CD4-positive, alpha-beta T cell treated with Interleukin-1 beta for 1 hour (primary cell): ENCODE measurements at places on chromosomes 5 and 9.

GRCh38 chr9:124454791-124455443 is 4.7 kb downstream of the ADGRD2 start:
- no peak for DNase-seq

- no peak for DNase-seq
Measured at GRCh38 chr5:110909415-110909814, 162.1 kb upstream of the TSLP start.

DNA sequence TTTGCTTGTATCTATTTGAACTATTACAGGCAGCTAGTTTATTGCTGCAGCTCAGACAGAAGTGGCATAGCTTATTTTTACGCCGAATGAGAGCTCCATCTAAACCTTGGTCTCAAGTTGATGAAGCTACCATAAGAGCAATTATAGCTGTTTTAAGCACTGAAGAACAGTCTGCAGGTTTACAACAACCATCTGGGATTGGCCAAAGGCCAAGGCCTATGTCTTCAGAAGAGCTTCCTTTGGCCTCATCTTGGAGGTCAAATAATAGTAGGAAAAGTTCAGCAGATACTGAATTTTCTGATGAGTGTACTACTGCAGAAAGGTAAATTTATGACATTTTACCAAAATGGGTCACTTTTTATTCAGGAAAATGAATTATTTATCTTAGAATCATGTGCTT is 67.9 kb downstream of the YTHDC2 start:
- DNase-seq, result no peak

- DNase-seq, result no peak
Measured at GRCh38 chr9:125393426-125393825, 131.8 kb downstream of the GAPVD1 start.

DNA sequence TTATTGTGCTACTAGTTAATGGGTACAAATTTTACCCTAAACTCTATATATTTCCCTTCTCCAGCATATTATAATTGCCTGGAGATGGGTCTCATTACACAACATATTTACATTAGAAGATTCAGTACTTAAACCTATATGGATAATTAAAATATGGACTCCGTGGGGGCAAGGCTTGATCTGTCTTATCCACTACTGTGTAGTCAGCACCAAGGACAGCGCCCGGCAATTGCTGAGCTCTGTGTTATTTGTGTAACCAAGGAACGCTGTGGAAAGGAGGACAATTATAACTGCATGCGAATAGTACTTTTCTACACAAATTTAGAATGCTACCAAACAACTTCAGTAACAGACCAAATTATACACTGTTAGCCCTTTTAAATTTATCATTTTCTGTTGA is 77.7 kb downstream of the DNAH5 start:
- DNase-seq, result no peak

GRCh38 chr9:6052293-6052919 is 37.0 kb upstream of the RANBP6 start:
- DNase-seq, result no peak

DNA sequence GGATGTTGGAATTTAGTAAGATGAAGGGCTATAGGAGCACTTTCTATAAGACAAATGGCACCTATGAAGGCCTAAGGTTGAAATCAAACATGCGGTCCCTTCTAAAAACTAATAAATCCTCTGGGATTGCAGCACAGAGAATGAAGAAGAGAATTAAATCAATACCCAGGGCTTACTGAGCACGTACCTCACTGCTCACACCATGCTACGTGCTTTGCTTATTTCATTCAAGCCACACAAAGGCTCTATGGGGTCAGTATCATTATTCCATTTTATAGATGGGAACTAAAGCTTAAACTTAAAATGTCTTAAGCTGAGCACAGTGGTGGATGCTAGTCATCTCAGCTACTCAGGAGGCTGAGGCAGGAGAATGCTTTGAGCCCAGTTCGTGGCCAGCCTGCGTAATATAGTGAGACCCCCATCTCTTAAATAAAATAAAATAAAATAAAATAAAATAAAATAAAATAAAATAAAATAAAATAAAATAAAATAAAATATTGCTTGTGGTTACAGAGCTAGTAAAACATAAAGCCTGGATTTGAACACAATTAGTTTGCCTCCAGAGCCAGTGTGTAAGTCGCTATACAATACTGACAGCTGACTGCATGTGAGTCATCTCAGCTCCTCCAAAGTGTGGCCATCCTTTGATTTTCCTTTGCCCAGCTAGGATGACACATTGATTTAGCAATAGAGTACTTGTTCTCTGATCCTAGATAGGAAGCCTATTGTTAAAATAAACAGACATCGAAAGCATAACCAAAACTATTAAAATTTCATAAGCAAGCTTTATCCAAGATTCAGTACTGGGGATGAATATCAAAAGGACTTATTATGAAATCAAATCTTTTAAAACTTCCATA is 20.9 kb upstream of the DPYSL3 start:
- no peak for DNase-seq

GRCh38 chr5:9784231-9784630 is 154.1 kb upstream of the TAS2R1 start:
- no peak for DNase-seq

DNA sequence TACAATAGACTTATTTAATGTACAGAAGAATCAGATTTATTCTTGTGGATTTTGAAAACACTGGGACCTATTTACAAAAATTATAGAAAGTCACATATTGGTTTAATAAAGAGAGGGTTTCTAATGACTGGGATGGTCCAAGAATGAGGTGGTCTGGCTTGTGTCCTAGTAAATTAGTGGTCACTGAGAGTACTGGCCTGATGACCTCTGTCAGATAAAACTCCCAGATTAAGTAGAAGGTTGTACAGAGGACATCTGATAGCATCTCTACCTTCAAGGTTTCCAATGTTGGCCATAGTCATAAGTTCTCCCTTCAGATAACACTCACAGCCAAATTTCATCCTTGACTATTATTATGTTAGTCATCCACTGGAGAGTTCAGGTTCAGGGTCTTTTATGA is 692.9 kb downstream of the MTRR start:
- no peak for DNase-seq
